Fibroblast of skin of abdomen (primary cell): ENCODE measurements at places on chromosomes 7 and 10.
A peak's percentile ranks its signal among the peaks of the same experiment; 100 is the strongest.

DNA sequence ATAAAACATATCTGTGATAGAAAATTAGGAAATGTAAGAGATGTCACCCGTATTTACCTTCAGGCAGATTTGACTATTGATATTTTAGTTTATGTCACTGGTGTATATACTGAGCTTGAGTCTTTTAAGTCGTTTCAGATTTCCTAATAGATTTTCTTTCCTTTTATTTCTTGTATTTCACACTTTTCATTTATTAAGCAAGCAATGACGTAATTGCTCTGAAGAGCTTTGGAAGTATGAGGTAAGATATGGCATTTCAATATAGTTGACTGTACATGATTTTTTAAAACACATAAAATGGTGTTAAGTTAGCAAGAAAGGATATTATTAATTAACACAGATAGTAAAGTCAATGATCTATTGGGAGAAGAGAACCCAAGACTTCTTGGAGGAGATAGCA, 652.6 kb downstream of the SORCS1 start:
- DNase-seq, result no peak

DNA sequence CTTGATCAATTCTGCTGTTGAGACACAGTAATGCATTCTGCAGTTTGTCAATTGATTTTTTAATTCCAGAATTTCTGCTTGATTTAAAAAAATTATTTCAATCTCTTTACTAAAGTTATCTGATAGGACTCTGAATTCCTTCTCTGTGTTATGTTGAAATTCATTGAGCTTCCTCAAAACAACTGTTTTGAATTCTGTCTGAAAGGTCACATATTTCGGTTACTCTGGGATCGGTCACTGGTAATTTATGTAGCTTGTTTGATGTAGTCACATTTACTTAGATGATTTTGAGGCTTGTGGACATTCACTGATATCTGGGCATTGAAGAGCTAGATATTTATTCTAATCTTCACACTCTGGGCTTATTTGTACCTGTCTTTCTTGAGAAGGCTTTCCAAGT, 67.2 kb upstream of the NME8 start:
- DNase-seq, result no peak

- peak; percentile 6 for DNase-seq
These were observed 644 bp downstream of the UMAD1 start for GRCh38 chr7:7641129-7641663.

GRCh38 chr10:14678637-14679036, 96.1 kb downstream of the FAM107B start:
- DNase-seq, result no peak

DNA sequence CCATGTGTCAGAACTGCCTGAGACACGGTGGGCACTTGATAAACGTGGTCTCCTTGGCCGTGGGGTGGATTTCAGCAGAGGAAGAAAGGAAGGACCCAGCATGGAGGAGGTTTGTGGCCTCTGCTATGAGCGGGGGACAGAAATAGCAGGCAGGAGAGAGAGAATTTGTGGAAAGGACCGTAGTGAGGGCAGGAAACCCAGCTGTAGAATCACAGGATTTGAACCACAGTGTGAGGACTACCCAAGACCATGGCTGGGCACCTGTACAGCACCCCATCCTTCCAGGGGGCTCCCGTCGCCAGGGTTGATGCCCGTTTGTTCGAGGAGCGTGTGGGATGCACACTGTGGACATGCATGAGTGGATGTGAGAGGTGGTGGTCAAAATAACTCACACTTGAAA, 183.4 kb downstream of the PTPN20 start:
- no peak for DNase-seq

DNA sequence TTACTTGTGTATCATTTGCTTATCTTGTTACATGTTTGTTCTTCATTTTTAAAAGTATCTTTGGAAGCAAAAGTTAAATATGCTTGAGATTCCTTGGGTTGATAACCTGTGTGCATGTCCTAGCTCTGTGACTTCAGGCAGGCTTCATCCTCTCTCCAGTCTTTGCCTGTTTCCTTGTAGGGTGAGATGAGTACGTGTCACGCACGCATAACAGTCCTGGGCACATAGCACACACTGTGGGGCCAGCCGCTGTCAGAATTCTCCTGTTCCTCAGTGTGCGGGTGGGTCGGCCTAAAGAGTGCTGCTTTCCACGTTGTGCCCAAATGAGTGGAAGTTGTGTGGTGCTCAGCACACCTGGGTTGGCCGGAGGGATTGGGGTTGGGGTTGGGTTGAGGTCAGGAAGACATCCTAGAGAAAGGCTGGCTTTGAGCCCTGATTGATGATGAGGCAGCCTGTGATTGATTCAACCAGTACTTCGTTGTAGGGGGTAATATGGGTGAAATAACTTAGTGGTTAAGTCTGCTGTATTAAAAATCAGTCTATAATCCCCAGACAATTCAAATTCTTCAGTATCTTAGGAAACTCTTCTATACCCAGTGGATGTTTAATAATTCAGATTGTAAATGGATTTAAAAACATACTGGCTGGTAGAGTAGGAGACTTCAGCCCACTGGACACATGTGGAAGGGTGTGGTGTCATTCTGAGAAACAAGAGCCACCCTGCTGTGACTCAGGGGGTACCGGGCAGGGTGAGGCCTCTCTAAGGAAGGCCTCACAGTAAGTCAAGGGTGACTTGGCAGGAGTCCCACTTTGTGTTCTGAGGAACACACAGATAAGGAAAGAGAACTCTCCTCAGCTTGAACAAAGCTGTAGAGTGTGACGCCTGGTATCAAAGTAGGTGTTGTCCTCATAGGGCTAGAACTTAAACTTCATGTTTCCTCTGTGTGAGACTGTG, 54.8 kb downstream of the DAGLB start:
- DNase-seq, result peak; percentile 55

- DNase-seq, result no peak
These were observed 45.6 kb downstream of the SFMBT2 start for GRCh38 chr10:7365027-7365745.

DNA sequence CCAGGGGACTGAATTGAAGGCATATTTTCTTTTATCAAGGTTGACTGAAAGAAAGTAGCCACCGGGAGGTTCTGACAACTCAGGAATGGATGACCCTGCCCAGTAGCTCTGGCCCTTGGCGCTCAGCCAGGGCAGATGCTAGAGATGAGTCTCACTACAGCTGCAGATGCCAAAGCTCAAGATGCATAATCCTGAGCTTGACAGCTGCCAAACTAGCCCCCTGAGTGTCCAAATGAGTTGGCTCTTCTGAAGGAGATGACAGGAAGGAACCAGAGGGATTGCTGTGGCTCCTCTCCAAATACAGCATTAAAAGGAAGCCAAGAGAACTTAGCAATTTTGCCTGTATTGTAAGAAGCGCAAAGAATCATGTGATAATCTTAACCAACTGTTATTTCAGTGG, 78.4 kb downstream of the NXPH1 start:
- no peak for DNase-seq

DNA sequence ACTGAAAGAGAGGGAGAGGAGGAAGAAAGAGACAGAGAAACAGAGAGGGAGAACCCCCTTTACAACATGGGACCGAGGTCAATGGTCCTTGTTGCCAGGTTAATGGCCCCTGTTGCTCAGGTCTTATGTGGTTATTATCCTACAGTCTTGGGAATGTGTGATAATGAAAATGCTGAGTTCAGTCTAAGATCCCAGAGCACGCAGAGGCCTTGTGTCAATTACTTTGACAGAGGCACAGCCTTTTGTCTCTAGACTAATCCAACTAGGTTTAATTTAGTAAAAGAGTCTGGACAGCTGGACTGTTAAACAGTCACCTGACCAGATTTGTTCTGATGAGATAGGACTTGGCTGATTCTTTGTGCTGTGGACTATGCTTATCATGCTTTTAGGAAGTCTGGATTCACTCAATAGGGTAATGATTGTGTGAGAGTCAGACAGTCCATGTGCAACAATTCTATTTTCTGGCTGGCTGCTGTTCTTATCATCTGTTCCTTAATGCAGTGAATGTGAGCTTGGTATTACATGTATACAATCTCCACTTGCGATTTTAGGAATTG, 157.4 kb upstream of the MAGI2 start:
- no peak for DNase-seq

GRCh38 chr10:87657371-87657770, 2.3 kb upstream of the PAPSS2 start:
- DNase-seq, result no peak

DNA sequence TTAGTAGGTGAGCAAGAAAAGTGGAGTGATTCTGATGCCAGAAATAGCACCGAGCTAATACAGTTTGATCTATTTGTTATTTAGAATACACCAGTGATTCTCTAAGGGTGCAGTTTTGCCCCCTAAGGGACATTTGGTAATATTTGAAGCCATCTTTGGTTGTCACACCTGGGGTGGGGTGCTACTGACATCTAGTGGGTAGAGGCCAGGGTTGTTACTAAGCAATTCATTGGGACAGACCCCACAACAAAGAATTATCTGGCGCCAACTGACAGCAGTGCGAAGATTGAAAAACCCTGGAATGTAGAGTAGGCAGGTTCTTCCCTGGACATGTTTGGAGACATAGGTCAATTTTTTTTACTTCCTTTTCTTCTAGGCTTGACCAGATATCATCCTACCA, 14.6 kb downstream of the PALS2 start:
- peak; percentile 3 for DNase-seq

GRCh38 chr10:10326116-10326515, 691.6 kb upstream of the CELF2 start:
- DNase-seq, result peak; percentile 4

- no peak for DNase-seq
These were observed 32.3 kb upstream of the PRKCQ start for GRCh38 chr10:6612371-6612770.

DNA sequence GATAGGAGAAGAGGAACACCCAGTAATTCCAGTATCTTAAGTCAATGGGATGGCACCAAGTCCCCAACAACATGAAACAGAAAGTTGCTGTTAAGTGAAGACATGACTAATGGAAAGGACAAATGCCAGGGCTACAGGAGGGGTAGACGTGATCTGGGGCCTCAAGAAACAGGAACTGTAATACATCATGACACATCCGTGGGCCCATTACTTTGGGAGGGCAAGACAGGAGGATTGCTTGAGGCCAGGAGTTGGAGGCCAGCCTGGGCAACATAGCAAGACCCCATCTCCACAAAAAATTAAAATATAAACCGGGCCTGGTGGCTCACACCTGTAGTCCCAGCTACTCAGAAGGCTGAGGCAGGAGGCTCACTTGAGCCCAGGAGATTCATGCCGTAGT, 408.6 kb upstream of the PRKCQ start:
- DNase-seq, result no peak

GRCh38 chr10:116007256-116007891, 265.6 kb downstream of the GFRA1 start:
- DNase-seq, result no peak

GRCh38 chr7:5005066-5005465, 40.6 kb upstream of the RBAK start:
- no peak for DNase-seq

DNA sequence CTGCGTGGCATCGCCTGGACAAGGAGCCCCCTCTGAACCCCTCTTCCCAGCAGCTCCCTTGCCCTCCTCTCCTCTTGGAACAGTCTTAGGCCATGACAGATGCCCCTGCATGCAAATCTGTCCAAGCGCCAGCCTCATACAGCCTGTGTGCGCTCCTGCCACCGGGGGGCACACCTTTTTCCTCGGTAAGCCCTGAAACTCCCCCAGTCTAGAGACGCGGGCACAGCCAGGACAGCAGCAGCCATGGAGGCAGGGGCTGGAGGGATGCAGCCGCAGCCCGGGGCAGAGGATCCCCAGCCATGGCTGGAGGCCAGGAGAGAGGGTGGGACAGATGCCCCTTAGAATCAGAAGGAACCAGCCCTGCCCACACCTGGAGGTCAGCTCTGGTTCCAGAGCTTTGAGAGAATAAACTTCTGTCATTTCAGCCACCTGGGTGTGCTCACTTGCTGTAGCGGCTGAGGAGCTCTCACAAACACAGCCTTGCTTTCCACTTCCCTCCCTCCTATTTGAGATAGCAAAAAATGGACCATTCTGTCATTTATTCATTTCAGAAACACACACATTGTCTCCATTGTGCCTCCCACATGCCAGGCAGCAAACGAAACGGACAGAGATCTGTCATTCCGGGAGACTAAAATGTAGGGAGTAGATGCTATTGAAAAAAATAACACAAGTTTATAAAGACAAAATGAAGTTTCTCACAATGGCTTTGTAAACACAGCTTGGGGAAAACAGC, 241.5 kb downstream of the WDR37 start:
- no peak for DNase-seq

DNA sequence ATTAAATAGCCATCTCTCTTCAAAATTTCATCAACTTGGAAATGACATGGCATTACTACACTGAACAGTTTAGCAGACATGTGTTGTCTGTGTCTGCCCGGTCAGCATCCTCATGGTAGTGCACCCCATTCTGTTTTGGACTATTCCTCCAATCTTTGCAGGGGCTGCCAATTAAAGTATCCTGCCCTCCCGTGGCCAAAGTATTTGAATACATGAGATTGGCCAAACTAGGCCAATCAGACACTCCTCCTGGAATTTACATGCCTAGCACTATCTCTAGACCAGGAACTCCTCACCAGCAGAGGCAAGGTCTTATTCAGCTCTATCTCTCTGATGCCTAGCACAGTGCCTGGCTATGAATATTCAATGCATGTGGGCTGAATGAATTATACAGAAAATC, 4.4 kb downstream of the SHTN1 start:
- DNase-seq, result no peak

DNA sequence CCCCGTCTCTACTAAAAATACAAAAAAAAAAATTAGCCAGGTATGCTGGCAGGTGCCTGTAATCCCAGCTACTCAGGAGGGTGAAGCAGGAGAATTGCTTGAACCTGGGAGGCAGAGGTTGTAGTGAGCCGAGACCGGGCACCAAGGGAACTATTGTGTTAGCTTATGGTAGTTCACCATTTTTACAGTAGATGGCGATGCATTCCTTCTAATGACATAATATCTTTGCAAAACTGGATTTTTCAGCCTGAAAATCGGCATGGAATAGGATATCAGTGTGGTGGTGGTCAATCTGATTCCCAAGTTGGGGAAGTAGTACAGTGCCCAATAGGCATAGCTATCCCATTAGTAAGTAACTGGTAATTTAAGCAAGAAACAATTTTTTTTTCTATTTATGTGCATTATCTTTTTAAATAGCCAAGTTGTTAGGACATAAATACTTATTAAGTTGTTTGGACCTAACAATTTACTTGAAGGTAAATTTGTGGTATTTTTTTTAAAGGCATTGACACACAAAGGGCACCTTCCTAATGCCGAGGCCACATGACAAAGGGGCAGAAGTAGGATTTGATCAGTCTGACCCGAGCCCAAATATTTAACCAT, 17.6 kb upstream of the IMPDH1 start:
- DNase-seq, result peak; percentile 54

DNA sequence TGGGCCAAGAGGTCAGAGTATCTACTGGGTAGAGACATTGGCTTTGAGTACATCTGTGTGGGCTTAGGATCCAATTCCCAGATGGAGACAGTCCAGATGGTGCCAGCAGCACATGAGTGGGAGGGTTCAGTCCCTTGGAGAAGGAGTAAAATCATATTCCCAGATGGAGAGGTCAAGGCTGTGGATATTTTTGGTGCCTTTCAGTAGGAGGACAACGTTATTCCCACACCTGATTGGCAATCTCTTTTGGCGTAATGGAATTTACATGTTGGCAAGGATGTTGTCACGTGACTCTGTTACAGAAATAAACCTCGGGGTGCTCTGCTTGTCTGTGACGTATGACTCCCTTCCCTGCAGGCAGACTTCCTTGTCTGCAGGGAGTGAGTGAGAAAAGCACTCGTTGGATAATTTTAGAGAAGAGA, 27.6 kb downstream of the NPS start:
- no peak for DNase-seq

- no peak for DNase-seq
These were observed 11.1 kb upstream of the VIM start for GRCh38 chr10:17216901-17217395.

GRCh38 chr10:94024407-94024806, 30.7 kb downstream of the PLCE1 start:
- DNase-seq, result no peak
